Activated T-cell treated with anti-CD3 and anti-CD28 coated beads for 1 hour (primary cell): ENCODE measurements at places on chromosomes 16 and 17.

GRCh38 chr17:43898446-43898845, 8.9 kb downstream of the MPP2 start:
- no peak for DNase-seq

DNA sequence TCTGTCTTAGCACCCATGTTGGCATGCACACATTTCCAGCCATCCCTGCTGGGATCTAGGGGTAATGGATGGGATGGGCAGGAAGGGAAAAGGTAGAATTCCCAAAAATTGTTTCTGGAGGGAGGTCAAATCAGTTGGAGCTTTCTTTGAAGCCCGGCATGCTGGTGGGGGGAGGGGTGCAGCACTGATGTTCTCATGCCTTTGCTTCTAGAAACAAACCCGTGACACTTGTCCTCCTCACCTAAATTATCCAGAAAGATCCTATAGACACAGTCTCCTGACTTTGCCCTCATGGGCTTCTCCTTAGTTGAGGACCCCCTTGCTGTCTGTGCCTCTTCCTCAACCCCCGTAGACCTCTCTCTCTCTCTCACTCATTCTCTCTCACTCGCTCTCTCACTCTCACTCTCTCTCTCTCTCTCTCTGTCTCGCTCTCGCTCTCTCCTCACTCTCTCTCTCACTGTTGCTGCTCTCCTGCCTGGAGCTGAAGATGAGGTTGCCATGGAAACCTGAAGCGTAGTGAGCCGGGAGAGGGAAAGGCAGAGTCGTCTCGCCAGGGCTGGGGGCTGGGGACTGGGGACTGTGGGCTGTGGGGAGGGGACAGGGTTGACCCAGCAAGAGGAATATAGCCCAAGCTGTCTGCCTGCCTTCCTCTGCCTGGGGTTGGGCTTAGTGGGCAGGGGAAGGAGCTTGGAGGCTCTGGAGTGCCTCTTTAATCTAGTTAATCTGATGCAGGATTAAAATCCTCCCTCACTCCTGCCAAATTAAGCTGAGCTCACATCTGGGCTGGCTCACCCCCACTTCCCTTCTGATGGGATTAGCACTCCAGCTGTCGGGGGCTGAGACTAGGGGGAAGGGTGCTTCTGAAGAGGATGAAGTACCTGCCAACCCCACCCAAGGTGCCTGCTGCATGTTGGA, 16.1 kb downstream of the LASP1 start:
- no peak for DNase-seq

GRCh38 chr17:70022175-70022574, 52.9 kb upstream of the KCNJ16 start:
- no peak for DNase-seq

- DNase-seq = peak; percentile 71
These were observed 37.3 kb downstream of the SMG6 start for GRCh38 chr17:2266045-2266864.
